ENCODE measurements at places on chromosomes 6 and 20.

DNA sequence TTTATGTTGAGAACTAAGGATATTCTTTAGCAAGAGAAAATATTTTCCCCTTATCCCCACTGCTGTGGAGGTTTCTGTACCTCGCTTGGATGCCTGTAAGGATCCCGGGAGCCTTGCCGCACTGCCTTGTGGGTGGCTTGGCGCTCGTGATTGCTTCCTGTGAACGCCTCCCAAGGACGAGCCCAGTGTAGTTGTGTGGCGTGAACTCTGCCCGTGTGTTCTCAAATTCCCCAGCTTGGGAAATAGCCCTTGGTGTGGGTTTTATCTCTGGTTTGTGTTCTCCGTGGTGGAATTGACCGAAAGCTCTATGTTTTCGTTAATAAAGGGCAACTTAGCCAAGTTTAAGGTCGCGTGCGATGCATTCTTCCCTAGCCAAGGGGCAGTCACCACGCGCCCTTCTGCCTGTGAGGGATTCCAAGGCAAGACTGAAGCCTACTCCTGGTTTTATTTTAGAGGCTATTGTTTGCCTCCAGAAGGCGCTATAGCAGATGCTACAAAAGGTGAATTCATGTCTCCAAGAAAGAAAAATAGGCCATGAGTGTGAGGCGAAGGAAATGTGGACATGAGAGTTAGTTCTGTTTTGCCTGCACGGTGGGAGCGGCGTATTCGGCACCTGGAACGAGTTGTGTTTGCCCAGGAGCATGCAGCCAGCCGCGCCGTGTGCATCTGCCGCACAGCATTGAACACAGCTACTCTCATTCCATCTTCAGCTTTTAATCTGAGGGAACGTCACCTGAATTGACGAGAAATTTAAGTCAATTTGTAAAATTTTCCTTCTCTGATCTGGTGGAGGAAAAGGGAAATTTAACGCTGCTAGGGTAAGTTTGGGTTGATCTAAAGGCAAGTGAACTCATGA, 40.3 kb upstream of the IRF4 start:
- DNase-seq, result no peak

DNA sequence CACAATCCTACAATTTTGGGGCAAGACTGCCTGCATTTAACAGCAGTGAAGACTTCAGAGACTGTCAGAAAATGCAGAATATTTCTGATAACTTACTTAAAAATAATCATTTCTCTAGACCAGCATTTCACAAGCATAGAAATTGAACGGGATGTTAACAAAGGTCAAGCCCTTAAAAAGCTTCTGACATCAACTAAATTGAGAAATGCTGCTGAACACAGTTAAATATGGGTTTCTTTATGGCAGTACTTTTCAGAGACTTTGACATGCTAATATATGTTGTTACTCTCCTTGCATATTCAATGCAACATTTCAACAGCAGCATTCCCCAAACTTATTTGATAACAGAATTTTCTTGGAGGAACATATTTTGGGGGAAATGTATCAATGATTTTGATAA, 84.5 kb downstream of the KIF13A start:
- peak; percentile 18 for DNase-seq

- no peak for DNase-seq
These were observed 2.2 kb downstream of the NOL4L start for GRCh38 chr20:32582659-32583580.

DNA sequence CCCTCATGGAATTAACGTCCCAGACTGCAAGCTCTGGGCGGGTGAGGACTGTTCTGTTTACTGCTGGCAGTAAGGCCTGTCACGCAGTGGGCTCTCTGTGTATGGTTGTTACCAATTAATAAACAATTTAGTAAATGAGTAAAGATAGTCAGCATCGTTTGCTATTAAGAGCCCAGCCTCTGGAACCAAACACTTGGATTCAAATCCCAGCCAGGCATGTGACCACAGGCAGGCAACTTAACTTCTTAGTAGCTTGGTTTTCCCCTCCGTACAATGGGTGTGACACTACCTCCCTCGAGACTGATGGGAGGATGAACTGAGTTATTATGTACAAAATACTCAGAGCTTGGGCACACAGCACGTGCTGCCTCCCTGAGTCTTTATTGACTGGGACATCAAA, 137.7 kb upstream of the ARMC2 start:
- DNase-seq, result no peak

DNA sequence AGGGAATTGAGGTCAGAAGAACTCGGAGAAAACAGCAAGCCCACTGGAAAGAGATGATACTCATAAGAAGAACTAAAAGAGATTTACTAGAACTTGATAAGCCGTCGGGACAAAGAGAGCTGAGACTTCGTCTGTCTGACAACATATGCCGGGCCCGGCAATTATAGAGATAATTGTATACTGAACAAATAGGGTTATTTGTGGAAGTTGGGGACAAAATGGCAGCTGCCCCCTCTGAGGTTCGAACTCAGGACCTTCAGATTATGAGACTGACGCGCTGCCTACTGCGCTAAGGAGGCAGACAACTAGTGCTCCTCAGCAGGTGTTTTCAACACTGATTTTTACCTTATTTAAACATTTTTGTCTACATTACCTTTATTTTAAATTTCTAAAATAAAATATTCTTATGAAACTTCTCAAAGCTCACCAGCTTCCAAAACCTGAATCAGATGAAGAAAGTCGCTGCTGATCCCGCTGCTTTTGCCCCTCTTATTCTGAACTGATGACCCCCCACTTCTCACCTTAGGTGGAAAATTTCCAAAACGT, 29.3 kb upstream of the TRIM27 start:
- peak; percentile 52 for DNase-seq

GRCh38 chr6:111411978-111412566, 70.9 kb downstream of the REV3L start:
- no peak for DNase-seq

- peak; percentile 15 for DNase-seq
These were observed 169.4 kb downstream of the TAF4 start for GRCh38 chr20:61896058-61896961.

- peak; percentile 12 for DNase-seq
These were observed 234.7 kb downstream of the TRDN start for GRCh38 chr6:123402052-123402451.

DNA sequence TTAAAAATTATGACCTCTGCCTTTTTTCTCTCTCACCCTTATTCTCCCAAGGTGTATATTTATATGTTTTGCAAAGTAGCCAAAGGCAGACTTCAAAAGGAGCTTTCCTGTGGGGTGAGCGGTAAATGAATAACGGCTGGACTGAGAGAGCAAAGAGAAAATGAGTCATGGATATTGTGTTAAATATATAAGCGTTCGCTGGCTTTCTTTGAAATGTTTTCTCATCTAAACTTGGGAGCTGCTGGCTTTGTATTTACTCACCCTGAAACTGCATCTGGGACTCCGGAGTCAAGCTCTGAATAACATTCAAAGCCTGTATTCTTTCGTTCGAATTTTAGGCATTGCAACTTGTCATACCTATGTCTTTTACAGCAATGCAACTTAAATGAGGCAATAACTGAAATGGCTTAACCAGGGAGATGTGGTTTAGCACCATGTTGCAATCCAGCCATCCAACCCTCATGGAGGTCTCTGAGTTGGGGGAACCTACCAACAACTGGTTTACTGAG, 32.0 kb downstream of the ATXN1 start:
- peak; percentile 88 for DNase-seq

- DNase-seq, result no peak
These were observed 464.1 kb downstream of the UTRN start for GRCh38 chr6:144749263-144749662.

DNA sequence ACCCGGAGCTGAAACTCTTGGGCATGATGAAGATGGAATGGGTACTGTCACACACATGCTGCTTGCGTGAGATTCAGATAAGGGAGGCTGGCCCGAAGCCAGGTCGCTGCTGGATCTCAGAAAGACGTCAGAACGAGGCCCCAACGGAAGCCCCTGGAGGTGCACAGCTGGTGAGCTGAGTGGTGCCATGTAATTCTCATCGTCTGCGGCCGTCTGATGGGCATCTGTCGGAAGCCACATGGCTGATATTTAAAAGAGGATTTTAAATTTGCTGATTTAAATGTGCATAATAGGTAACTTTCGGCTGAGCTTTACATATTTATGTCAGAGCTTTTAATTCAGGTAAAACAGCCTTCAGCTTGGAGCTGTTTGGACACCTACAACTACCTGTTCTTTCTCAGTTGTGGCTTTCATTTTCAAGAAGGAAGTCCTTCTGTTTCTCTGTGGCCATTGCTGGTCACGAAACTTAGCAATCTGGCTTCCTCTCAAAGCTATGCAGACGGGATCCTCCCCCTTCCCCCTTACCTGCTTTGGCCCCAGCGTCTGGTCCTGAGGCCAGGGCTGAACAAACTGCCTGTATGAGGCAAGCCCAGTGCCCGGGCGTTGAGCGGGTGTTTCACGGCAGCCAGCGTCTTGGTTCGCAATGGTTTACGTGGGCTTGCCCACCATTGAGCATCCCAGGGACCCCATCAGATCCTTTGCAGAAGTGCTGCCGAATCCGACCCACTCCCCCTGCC, 9.2 kb downstream of the SLCO4A1 start:
- peak; percentile 73 for DNase-seq

- no peak for DNase-seq
These were observed 124.2 kb downstream of the CEBPB start for GRCh38 chr20:50314678-50315335.

GRCh38 chr20:58210398-58210747, 18.1 kb downstream of the ANKRD60 start:
- DNase-seq, result no peak

GRCh38 chr6:130054725-130055124, 36.3 kb downstream of the L3MBTL3 start:
- no peak for DNase-seq

DNA sequence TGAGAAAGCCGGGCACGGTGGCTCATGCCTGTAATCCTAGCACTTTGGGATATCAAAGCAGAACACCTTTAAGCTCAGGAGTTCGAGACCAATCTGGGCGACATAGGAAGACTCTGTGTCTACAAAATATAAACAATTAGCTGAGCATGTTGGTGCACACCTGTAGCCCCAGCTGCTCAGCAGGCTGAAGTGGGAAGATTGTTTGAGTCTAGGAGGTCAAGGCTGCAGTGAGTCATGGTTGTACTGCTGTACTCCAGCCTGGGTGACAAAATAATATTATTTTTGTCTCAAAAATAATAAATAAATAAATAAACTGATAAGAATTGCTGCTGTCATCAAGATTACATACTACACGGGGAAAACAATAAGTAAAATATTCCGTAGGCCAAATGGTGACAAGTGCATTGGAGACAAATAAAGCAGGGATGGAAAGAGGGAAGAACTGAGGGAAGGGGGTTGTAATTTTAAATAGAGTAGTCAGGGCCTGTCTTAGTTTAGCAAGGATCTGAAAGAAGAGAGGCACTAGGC, 14.0 kb upstream of the TOP1 start:
- no peak for DNase-seq

DNA sequence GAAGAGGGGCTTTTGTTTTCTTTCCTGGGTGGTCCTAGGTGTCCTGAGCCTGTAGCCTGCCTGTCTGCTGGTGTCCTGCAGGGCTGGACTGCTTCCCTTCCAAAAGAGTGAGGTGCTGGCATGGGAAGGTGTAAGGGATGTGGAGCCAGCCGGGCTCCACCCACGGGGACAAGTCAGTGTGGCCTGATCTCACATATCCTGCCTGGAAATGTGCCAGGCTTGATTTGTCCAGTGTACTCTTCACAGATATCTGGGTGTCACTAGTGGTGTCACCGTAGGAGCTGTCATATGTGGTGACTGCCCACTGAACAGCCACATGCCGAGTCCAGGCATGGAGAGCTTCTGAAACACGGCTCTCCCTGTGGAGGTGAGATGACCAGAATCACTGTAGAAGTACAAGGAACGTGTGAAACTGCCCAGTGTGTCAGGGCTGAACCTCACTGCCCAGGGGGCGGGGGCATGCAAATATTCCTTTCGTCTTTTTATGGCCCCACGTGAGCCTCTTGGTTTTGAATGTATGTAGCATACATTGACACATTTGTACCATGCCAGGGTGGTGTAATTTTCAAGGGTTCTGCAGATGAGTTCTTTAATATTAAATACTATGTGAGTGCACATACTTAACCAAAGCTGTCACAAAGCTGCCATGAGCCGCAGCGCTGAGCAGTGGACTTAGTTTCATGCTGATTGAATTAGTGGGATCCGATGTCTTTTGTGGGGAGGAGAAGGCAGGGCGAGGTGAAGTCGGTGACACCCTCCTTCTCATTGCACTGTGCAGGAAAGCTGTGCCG, 55.8 kb downstream of the CDH4 start:
- DNase-seq, result no peak

DNA sequence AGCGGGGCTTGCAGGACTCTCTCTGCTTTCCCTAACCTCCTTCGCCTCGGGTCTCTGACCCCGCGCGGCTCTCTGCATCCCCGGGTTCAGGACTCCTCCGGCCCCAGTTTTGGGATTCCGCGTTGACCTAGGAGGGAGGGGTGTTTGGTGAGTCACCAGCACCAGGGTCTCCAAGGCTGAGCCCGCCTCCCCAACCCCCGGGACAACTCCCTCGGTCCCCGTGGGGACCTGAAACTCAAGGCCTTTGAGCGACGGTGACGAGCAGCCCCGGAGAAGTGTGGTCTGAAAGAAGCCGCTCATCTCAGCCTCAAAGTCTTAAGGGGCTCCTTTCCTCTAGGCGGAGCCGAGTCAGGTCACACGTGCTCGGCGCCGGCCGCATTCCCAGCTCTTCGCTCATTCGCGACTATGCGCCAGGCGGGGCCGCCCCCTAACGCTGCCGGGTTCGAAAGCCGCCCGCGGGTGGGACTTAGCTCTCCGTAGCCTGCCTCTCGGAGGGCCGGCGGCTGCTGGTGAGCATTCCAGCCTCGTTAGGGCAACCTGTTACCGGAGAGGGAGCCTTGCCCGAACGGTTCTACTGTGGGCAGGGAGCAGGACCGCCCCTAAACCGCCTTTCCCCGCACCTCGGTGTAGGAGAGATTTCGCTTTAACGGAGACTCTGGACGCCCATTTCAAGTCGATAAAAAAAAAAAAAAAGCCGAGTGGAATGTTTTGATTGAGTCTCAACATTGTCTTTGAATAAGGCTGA, 3.0 kb upstream of the PRDM13 start:
- DNase-seq, result no peak

- DNase-seq, result peak; percentile 34
These were observed 3.8 kb downstream of the SMIM13 start for GRCh38 chr6:11097476-11097875.

DNA sequence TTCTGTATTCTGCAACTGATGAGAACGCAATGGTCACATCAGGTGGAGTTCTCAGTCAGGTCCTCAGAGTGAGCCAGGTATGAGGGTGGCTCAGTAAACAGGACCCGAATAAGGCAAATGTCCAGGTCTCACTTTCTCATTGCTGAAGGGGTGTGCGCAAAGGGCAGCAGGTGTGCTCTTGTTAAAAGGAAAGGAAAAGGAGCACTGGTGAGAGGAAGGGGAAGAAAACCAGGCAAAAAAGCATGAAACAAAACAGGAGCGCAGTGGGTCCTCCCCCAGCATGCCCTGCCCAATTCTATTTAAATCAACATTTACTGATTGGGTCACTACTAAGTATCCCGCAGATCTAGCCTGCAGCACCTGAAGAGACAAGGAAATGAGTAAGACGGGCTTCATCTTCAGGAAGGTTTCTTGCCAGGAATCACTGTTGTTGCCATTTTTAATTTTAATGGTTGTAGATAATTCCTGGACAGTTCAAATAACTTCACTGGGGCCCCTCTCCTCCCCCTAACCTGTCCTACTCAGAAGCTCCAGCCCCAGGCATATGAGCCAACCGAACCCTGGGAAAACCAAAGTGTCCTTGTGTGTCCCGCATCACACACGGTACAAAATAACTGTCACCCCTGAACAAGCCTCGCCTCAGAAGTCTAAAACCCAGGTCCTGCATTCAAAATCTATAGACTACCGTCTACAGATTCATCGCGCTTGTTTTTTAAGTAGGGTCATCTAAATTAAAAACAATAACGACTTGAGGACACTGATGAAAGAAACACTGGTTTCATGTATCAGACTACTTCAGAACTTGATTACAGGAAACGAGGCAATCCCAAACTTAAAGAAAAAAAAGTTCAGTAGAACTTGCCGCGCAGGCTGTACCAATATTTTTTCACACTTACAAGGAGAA, 980 bp downstream of the MBOAT1 start:
- DNase-seq, result no peak

Measured in amniotic epithelial cell (primary cell).